A549 (cell line): ENCODE measurements at places on chromosomes 12 and 14. TPM values are rescaled to one million over a fixed set of nuclear protein-coding genes. Genes with fewer than 3 reads are reported as not detected.

ESPL1 gene
- polyA plus RNA-seq: 15.2 to 16.5 TPM (median 15.5 TPM) in 3 replicates

GRCh38 chr12:23004473-23005020, 379.6 kb downstream of the ETNK1 start:
- DNase-seq: no peak

DNA sequence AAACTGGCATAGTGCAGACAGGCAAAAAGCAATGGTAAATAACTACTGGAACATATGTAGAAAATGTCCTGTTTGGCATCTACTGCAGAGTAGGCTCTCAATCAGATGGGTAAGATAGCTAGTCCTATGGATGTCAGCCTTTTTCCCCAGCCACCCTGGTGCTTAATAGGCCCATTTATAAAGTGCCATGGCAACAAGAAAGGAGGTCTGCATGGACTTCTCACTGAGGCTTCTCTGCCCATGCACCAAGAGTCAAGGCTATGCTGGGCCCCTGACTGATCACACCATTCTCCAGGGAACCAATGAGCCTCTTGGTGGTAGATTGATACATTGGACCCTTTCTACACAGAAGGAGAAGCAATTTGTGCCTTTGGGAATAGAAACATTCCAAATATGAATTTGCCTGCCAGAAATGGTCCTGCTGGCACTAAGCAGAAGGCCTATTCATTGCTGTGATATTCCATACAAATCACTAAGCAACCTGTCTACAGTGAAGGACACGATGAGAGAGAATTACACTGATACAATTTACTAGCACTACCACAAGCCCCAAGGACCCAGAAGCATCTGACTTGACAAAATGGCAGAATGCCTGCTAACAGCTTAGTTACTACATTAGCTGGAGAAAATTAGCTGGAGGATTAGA, 43.8 kb downstream of the RESF1 start:
- DNase-seq: no peak

DNA sequence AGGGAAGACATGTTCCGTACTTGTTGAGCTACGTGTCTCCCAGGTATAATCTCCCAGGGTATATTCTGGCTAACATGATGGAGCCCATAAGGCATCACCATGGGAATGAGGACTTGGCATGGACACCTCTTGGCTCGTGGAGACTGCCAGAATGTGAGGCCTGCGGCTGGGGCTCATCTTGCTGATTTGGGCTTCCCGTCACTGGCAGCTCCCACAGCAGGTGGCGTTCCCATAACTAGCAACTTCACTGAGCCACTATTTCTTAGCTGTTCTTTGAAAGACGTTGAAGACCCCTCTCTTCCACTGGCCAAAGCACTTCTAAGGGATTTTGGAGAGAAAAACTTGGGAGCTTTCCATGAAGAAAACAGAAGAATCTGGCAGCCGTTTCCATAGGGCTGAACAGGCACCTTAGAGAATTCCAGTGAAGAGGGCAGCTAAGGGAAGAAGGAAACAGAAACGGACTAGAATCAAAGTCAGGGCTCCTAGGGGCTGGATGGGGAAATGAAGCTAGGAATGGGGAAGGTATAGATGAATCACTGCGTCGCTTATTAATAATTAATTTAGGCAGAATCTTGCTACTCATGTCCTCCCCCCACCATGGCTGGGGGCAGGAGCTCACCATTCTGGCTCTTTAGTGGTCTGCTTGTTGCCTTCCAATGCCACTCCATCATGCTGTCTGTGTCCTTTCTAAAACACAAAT, 39.7 kb upstream of the FOS start:
- no peak for DNase-seq
